ENCODE measurements at places on chromosomes 7 and 10.

DNA sequence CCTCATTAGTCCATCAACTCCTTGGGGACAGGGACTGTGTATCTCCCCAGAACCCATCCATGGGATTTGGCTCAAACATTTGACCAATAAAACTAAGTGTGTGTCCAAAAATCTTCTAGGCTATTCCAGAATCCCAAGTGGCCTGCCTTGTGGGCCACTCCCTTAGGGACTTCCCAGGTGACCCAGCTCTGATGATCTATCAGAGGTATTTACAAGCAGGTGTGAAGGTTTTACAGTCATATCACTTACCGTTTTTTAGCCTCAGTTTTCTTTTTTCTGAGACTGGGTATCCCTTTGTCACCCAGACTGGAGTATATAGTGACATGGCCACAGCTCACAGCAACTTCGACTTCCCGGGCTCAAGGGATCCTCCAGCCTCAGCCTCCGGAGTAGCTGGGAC, 64.4 kb downstream of the PIP4K2A start:
- DNase-seq = no peak

DNA sequence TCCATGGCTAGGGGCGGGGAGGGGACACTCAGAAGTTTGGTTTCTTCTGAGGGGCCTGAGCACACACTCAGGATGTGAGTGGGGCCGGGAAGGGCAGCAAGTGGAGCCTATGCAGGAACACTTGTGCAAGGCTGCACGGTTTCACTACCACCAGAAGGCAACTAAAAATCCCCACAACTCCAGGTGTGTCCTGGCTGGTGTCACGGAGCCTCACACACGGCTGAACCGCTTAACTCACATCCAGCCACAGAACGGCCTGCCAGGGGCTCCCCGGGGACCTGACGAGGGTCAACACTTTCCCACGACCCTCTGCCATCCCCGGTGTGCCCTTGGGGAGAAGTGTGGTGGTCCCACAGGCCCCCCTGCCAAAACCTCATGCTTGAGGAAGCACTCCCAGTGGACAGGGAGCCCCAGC, 173.9 kb downstream of the ELFN1 start:
- no peak for DNase-seq

DNA sequence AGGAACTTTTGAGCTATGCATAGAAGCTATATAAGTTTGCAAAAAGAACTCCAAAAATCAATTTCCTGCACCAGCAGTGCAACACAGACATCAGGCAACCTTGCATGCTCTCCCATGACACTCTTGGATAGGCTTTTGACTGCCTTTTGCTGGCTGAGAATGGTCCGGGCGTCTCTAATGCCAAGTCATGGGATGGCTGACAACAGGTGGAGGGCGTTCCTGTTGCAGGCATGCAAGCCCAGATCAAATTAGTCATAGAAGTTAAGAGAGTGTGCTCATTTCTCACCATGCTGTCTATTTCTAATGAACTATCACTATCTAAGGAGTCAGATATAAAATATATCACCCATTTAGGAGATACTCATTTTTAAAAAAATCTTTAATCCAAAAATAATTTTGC, 8.4 kb downstream of the PLCE1 start:
- DNase-seq = no peak

DNA sequence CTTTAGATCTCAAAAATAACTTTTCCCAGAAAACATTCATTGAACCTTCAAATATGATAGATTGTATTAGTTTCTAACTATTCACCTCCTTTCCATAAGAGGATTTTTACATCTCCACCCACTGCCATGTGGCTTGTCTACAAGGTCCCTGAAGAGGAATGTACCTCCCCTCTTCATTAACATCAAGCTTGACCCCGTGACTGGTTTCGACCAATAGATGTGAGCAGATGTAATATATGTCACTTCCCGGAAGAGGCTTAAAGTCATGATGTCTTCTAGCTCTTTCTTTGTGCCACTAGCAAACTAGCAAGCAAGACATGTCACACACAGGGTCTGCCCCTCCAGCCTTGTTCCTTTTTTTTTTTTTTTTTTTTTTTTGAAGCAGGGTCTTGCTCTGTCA, 6.9 kb downstream of the BAZ1B start:
- no peak for DNase-seq

GRCh38 chr7:30331338-30331737, 46.9 kb downstream of the ZNRF2 start:
- no peak for DNase-seq

- DNase-seq = no peak
These were observed 14.0 kb upstream of the ADD3 start for GRCh38 chr10:109993551-109994330.

GRCh38 chr10:47451273-47451997, 32.5 kb downstream of the ANXA8 start:
- DNase-seq = no peak

DNA sequence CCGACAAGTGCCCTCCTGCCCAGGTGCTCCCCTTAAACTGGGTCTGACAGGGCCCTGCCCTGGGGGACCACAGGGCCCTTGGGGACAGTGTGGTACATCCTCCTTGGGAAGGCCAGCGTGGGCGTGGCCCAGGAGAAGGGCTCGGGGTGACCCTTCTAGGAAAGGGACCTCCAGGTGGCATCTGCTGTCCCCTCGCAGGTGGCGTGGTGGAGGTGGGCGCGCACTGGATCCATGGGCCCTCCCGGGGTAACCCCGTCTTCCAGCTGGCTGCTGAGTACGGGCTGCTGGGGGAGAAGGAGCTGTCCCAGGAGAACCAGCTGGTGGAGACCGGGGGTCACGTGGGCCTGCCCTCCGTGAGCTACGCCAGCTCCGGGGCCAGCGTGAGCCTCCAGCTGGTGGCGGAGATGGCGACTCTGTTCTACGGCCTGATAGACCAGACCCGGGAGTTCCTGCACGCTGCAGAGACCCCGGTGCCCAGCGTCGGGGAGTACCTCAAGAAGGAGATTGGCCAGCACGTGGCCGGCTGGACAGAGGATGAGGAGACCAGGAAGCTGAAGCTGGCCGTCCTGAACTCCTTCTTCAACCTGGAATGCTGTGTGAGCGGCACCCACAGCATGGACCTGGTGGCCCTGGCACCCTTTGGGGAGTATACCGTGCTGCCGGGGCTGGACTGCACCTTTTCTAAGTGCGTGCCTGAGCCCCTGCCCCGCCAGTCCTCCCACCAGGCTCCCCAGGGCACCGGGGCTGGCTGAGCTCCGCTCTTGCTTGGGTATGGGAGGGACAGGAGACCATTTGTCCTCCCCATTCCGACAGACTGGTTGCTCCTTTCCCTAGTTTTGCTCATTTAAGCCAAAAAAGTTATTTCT, 972 bp downstream of the PAOX start:
- no peak for DNase-seq

DNA sequence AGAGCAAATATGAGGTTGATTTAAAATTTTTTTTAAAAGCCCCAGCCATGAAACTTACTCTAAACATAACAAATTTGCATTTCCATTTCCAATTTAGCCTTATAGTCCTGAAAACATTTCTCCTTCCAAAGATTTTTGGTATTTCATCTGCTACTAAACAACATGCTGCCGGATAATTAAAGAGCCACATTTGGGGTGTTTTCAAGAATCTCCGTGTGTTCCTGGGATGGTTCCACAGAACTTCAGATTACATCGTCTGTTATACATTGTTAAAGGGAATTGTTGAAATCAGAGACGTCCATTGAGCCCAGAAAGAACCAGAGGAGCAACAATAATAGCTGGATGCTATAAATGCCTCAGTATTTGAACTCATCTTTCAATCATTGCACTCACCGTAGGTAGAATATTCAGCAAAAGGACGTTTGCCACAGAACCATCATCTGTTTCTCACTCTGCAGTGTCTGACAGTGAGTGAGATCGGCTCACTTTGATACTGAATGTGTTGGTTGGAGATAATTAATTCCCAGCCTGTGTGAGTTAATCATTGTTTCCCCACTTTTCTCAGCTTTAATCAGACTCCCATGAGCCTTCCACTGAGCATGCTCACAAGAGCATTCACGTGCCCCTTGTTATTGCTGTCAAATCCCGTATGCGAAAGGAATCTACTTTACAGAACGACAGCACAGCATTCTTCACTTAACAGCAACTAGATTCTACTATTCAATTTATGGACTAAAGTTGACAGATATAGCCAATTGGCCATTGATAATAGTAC, 128.4 kb upstream of the PALS2 start:
- no peak for DNase-seq

- DNase-seq = no peak
These were observed 8.5 kb upstream of the JAKMIP3 start for GRCh38 chr10:132057191-132057681.

GRCh38 chr10:132133449-132134240, 53.1 kb upstream of the DPYSL4 start:
- no peak for DNase-seq

DNA sequence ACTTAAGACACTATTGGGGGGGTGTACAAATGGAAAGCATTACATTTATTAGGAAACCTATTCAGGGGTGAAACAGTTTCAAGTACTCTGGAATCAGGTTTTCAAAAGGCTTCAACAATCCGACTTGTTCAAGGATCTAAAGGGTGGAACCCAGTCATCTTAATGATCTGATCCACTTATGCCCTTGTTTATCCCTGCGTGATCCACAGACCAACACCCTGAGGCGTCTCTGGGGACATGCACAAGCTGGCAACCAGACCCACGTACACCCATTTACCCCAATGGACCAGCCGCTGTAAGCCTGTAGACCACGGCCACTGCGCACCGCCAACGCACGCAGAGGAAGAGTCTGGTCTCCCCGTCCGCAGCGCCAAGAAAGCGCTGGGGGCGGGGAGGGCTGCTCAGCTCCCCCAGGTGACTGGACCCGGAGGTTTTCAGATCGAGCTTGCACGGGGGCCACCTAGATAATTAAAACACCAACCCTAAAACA, 13.4 kb downstream of the HNRNPF start:
- no peak for DNase-seq

DNA sequence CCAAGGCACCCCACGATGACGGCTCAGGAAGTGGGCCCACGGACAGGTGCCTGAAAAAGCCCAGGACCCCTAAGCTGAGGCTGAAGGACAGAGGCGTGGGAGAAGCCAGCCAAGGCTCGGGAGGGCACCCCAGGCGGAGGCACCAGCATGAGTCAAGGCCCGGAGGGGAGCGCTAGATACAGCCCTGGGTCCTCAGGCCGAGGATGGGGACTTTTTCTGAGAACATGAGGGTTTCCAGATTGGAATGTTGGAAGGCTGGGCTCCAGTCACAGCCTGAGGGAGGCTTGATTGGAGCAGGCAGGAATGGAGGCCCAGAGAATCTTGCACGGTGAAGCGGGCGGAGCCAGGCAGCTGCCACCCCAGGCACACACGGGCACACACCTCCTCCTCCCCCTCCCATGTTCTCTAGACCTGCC, 19.0 kb upstream of the ELFN1 start:
- DNase-seq = no peak

- DNase-seq = no peak
These were observed 8.8 kb upstream of the ATRNL1 start for GRCh38 chr10:115084277-115084850.

GRCh38 chr10:5496261-5497250, 2.8 kb downstream of the CALML5 start:
- no peak for DNase-seq

- DNase-seq = no peak
These were observed 411 bp downstream of the AUTS2 start for GRCh38 chr7:69598487-69599285.
